ENCODE measurements at places on chromosomes 4 and X.

DNA sequence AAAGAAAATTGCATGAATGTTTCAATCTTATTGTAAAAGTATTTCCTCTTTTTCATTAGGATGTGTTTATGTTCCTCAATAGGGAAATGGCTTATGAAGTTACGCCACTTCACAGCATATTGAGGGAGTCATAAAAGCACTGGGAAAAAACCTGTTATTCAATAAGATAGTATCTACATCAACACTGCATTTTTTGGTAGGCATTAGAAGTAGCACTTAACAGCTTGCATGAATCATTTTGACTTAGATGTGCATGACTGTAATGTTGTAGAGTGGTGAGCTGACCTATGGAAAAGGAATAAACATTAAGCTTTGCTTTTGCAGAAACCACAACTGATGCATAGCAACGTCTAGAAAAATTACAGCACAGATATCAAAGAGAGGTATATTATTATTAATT lies 111.2 kb upstream of the GRXCR1 start:
- no peak for DNase-seq

DNA sequence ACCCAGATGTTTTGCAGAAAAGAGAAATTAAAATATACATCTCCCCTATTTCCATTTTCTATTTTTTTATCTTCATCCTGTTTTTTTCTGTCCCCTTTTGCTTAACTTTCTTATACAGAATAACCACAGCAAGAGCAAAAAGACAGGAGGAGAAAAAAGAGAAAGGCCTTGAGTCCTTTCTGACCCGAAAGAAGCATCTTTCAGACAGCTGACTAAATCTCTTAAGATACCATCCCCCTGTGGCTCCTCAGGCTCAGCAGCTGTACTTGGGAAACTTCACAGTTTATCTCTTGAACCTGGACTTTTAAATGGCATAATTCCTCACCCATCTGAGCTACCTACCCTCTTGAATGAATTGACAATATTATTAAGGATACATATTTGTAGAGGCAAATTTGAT lies 100.2 kb downstream of the FIP1L1 start:
- DNase-seq, result no peak

DNA sequence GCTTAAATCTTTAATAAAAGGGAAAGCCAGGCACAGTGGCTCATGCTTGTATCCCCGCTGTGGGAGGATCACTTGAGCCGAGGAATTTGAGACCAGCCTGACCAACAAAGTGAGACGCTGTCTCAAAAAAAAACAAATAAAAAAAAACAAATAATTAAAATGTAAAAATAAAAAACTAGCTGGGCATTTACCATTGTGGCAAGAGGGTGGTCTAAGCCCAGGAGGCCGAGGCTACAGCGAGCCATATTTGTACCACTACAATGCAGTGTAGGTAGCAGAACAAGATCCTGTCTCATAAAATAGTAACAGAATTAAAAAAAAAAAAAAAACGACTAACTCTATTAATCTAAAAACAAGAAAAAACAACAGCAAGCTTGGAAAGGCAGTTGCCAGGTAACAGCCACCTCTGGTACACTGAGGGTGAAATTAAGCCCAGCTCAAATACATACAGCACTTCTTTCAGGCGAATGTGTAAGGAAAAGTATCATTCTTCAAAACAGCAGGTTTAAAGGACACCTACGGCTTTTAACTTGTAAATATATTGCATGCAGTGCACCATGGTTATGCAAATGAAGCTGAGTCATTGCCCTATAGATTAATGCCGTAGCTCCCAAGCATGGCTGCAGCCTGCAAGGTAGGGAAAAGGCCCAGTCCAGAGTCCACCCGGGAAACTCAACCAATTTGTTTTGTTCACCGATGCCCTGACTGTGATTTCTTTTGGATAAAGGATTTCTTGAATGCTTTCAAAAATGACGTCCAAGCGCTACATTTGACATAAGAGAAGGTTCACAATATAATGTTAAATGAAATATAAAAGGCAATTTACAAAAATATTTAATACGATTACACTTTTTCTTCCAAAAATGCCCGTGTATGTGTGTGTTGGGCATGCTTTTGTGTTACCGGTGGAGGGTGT lies 14.5 kb upstream of the TXLNG start:
- no peak for DNase-seq

DNA sequence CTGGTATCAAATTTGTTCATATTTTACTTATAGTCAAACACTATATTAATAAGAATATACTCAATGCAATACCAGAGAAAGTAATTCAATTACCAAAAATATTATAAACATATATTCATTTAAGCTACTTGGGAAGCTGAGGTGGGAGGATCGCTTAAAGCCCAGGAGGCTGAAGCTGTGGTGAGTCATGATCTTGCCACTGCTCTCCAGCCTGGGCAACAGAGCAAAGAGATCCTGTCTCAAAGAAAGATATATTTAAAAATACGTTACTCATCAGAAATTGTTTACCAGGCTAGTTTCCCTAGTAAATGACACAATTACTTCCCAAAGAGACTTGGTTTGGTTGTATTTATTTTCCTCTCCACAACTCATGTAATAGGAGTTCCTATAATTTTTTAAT lies 433.6 kb downstream of the GASK1B start:
- DNase-seq, result no peak

DNA sequence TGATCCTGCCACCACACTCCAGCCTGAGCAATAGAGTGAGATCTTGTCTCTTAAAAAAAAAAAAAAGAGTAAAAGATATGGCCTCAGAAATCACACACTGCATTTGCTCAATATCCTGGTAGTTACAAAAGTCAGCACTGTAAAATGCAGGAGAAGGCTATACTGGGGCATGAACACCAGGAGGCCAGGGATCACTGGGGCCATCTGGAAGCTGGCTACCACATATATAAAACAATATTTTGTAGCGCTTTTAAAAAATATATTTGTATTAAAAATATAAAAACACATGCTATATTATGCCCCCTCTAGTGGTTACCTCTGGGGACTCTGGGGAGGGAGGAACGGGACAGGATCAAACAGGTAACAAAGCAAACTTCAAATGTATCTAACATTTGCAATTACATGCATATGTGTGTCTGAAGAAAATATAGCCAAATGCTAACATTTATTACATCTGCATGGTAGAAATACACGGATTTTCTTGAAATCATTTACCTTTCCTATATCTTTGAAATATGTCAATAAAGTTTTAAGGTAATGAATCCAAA lies 4.0 kb downstream of the C4orf46 start:
- no peak for DNase-seq

DNA sequence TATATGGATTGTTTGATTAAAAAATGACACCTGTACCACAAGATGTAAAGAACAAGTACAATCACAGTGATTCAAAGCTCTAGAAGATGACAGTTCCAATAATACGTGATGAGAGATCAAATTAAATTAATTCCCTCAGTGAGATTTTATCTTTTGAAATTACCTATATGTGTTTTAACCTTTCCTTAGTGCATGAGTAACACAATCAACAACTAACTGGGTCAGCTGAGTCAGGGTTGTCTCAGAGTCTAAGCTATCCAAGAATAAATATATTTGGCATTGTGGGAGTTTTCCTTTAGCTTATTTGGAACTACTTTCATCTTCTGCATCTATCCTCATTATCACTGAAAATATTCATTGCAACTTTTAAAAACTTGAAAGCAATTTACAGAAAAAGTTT lies 162.8 kb downstream of the WDFY3 start:
- DNase-seq, result no peak

GRCh38 chr4:15587649-15588048 lies 67.5 kb downstream of the FBXL5 start:
- DNase-seq, result no peak

DNA sequence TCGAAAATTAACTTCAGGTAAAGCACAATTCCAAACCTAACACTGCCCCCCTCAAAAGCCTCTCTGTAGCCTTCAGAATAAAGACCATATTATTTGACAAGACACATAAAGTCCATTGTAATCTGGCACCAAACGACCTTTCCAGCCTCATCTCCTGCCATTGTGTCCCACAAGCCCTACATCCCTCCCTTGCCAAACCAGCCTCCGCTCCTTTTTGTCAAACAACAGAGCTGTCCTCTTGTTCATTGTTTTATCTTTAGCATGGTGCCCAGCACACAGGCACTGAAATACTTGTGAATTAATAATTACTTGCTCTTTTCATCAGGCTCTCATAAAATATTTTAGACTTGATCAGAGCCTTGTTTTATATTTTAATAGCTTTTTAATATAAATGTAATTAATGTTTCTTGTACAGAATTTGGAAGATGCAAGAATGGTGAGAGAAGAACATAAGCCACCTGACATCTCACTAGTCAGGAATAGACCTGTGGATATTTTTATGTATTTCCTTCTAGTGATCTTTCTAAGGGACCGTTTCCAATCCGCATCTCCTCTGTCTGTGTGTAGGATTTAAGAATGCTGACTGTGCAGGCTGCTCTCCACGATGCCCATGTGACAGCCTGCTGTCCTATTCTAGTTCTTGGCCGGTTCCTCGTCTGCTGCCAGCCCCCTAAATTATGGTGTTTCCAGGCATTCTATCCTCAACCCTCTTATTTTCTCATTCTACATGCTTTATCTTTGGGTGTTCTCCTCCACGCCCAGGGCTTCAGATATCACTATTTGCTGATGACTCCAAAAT lies 3.0 kb upstream of the IRF2 start:
- DNase-seq, result no peak

- no peak for DNase-seq
These were observed 29.6 kb downstream of the REST start for GRCh38 chr4:56937262-56937661.

DNA sequence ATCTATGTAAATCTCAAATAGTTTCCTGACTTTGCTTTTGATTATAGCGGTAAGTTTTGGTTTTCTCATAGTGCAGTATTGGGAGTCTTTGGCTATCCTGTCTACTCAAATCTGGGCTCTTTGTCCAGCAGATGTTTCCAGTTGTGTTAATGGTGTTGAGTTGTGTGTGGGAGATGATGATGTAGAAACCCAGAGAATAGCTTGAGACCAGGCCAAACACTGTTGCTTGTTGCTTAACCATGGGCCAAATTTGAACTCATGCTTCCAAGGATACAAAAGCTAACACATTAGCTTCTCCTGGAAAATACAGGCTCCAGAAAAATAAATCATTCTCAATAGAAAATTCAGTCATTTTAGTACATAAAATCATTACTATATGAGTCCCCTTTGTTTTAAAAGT lies 82.6 kb upstream of the GYPA start:
- no peak for DNase-seq

Measured in activated naive CD8-positive, alpha-beta T cell treated with anti-CD3 and anti-CD28 coated beads, Interleukin-2, amount 50 U/mL, for 16 hours (primary cell).